ENCODE measurements at places on chromosomes 6 and 20. TPM values are rescaled to one million over a fixed set of nuclear protein-coding genes. Genes with fewer than 3 reads are reported as not detected.

DNA sequence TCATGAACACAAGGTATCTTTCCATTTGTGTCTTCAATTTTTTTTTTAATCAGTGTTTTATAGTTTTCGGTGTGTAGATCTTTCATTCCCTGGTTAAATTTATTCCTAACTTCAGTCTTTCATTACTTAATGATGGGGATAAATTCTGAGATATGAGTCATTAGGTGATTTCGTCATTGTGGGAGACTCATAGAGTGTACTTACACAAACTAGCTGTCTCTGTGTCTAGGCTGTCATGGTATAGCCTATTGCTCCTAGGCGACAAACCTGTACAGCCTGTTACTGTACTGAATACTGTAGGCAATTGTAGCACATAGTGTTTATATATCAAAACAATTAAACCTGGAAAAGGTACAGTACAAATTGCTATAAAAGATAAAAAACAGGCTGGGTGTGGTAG is 42.1 kb downstream of the SMAP1 start:
- DNase-seq: no peak

- no peak for DNase-seq
These were observed 598.3 kb upstream of the JAG1 start for GRCh38 chr20:11271920-11272594.

GRCh38 chr6:34347303-34347702 is 45.2 kb downstream of the NUDT3 start:
- DNase-seq: no peak

GRCh38 chr20:35319871-35320197 is 27.6 kb upstream of the FAM83C start:
- no peak for DNase-seq

GRCh38 chr20:62062661-62063314 is 2.9 kb downstream of the TAF4 start:
- DNase-seq: no peak

GRCh38 chr6:25454136-25454535 is 175.0 kb downstream of the CARMIL1 start:
- DNase-seq: no peak

DNA sequence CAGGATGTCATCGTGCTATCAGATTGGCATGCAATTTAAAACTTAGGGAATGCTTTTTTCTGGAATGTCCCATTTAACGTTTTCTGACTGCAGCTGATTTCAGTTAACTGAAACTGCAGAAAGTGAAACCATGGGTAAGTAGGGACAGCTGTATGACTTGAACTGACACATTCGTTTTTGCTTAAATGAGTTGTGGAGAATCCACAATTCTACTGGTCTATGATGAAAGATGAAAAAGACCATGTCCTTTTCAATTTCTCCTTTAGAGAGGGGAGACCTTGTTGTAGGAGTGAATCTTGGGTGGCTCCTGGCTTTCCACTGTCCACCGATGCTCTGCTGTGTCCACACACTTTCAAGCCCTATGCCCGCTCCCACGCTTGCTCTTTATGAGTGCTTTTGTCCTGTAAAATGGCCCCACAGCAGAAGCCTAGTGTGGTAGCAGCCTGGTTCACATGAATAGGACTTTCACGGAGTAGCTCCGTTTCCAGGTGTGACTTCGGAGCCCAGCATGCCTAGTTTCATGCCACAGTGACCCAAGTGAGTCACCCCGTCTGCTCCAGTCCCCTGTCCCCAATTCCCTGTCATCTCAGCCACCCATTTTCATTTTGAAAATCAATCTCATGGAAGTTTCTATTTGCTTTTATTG is 21.9 kb downstream of the DYNLT1 start:
- DNase-seq: no peak

DNA sequence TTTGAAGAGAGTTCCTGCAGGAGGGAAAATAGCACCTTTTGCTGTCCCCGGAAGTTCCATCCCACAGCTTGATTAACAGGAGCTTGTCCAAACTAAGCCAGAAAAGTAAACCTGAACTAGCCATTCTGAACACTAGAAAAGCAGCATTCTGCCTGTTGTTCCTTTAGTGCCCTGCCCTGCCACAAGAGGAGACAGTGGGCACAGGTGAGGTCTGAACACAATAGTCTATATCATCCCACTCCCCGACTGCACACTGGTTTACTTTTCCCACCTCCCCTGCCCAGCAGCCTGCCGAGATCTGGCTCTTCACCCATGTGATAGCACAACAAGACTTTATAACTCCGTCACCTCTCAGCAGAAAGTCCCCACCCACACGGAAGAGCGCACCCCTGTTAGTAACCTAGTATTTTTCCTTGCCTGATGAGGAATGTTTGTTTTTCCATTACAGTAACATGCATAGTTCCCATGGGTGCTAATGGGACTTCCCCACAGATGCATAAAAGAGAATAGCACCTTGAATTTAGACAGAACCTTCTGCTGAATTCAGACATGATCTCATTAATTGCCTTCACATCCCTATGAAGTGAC is 59.7 kb downstream of the TFAP2A start:
- DNase-seq: no peak

- no peak for DNase-seq
These were observed 170.9 kb upstream of the STXBP5 start for GRCh38 chr6:147033267-147033666.

SNAI1 gene
- 14.3 TPM for polyA plus RNA-seq

MCHR2 gene
- polyA plus RNA-seq: not detected

COL11A2 gene
- 4.2 TPM for polyA plus RNA-seq

TAF8 gene
- 20.4 TPM for polyA plus RNA-seq

MATN4 gene
- polyA plus RNA-seq: 0.41 TPM

SIRPB2 gene
- 0.87 TPM for polyA plus RNA-seq
